ENCODE measurements at places on chromosomes 7 and 10.

DNA sequence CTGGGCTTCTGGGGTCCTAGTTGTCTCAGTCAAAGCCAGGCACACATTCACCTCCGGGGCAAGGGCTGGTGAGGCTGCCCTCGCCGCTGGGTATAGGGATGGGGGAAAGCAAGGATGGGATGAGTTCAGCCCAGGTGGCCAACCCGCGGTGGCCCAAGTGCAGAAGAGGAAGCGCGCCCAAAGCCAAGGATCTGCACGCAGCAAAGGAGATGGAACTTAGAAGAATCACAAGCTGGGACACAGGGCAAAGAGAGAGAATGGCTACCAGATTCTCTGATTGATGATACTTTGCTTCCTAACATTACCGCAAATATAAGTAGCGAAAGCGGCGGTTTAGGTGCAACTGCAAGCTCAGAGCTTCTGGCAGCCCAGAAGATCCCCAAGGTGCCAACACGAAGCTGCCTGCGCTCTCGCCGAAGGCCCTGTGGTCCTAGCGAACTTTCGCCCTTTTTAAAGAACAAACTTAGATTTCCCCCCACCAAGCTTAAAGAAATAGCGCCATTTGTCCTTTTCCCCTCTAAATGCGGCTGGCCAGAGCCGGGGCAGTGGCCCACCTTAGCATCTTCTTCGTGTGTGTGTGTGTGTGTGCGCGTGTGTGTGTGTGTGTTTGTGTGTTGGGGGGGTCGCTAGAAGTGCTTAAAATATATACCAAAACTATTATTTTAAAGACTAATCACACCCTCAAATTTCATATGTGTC lies 927 bp upstream of the MKX start:
- no peak for DNase-seq

DNA sequence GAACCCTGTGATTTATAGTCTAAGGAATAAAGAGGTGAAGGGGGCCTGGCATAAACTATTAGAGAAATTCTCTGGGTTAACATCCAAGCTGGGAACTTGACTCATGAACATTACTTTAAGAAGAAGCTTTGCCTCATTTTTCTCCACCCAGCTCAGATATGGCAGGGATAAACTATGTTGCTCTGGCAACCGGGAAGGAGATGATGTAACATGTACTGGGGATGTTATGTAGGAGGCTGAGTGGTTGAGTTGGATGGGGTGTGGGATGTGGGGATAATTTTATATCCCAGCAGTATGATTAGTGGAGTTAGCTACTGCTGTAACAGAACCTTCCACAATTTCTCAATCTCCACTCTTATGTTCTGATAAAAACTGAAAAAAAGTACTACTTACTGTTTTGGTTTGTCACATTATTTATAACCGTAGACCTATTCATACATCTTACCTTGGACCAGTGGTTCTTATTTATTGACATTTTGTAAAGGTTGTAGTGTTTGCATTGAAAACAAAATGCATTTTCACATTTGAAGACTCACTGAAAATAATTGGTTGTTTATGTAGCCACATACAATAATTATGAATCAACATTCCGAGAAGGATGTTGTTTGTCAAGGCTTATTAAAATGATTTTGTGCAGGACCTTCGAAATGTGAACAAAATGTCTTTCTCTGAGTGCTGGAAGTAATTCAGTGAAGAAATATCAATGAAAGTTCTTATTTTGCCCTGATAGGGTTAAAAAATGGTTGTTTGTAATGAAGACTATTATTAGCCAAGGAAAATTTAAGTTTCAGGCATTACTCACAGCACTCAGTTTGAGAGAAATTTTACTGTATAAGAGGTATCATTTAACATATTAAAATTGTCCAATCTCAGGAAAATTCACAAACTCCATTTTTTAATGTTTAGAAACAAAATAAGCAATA lies 1.3 kb downstream of the OR2F2 start:
- DNase-seq: no peak

DNA sequence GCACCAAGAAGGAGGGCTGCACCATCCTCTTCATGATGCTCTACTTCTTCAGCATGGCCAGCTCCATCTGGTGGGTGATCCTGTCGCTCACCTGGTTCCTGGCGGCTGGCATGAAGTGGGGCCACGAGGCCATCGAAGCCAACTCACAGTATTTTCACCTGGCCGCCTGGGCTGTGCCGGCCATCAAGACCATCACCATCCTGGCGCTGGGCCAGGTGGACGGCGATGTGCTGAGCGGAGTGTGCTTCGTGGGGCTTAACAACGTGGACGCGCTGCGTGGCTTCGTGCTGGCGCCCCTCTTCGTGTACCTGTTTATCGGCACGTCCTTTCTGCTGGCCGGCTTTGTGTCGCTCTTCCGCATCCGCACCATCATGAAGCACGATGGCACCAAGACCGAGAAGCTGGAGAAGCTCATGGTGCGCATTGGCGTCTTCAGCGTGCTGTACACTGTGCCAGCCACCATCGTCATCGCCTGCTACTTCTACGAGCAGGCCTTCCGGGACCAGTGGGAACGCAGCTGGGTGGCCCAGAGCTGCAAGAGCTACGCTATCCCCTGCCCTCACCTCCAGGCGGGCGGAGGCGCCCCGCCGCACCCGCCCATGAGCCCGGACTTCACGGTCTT lies 1.9 kb downstream of the FZD1 start:
- no peak for DNase-seq

DNA sequence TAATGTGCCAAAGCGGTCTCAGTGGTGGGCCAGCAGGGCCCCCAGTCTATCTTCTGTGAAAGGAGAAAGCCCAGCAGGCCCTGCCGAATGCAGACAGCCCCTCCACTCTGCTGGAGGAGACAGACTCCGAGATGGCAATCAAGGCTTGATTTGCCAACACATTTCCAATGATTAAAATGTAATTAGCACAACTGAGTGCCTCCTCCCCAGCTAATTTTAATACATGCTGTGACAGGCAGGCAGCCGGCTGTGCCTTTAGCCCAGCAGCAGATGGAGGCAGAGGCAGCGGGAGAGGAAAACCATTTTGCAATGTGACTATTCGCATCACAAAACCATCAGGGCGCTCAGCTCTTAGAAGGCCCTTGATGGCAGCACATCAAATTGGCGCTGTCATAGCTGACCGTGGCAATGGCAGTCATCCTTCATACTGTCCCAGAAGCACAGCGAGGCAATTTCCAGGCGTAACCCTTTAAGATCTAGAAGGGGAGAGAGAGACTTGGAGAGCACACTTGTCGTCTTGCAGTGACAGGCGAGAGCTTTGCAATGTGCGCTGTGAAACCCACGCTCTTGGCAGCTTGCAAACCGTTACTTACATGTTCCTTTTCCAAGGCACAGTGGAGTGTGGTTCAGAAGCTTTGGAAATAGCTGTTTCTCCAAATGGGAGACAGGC lies 714.8 kb upstream of the GALNT17 start:
- DNase-seq: no peak

DNA sequence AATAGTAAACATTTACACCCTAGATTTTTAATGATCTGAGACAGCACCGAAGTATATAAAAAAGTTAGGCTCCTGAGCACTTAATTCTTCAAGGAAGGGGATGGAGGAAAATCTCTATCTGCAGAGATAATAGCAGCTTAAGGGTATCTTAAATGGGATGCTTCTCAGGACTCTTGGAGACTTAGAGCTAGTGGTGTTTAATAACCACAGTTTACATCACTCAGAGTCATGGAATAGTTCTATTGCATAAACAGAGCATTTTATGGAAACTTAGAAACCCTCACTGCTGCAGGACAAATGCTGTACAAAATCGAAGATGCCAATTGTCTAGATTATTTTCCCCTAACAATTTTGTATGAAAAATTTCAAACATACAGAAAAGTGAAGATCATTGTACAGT lies 398.9 kb upstream of the GALNT17 start:
- no peak for DNase-seq

GRCh38 chr7:76261931-76262330 lies 40.5 kb upstream of the HSPB1 start:
- no peak for DNase-seq

GRCh38 chr10:408236-408635 lies 273.0 kb downstream of the ZMYND11 start:
- DNase-seq: no peak

GRCh38 chr7:7439564-7439963 lies 96.1 kb downstream of the COL28A1 start:
- no peak for DNase-seq

- peak; percentile 91 for DNase-seq
Observed at GRCh38 chr7:1368682-1369571, 90.3 kb downstream of the MICALL2 start.

DNA sequence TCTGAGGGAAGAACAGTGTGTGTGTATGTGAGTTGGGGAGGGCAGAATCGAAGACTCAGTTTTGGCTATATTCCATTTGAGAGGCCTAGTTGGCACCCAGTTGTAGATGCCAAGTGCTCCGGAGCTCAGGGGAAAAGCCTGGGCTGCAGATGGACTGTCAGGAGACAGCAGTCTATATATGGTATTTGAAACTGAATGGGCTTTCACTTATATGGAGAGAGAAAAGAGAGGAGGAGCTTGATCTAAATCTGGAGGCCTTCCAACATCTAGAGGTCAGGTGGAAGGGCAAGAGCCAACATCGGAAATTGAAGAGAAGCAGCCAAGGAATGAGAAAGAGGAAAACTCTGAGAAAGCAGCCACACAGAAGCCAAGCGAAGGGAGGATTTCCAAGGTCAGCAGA lies 350.8 kb upstream of the BMPER start:
- DNase-seq: no peak

GRCh38 chr7:99644431-99644830 lies 27.7 kb downstream of the ZSCAN25 start:
- DNase-seq: no peak

DNA sequence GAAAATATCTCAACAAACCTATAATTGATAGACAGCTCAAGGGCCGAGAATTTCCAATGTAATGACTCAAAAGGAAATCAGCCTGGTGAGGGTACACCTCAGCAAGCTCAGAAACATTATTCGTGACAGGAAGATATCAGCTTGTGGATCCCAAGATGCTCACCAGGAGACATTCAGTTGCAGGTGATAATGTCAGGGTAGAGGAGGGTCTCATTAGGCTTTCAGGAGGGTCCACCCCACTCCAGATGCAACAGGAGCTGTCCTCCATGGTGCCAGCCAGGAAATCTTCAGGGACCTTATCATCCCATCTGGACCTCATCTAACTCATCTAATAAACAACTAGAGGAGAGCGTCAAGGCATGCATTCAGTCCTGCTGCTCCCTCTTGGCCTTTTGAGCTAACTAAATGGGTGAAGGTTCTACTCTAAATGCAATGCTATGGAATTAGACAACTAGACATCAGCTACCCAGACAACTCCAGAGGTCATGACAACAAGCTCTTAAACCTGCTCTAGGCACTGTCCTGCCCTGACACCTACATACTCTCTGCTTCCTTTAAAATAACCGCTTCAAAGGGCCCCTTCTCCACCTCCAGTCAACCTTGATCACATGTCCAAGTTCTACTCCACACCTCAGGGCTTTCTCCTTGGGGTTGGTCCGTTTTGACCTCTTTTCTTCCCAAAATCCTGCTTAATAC lies 4.3 kb upstream of the GIMAP5 start:
- DNase-seq: no peak

- no peak for DNase-seq
Observed at GRCh38 chr10:35959252-35959651, 317.2 kb upstream of the FZD8 start.

DNA sequence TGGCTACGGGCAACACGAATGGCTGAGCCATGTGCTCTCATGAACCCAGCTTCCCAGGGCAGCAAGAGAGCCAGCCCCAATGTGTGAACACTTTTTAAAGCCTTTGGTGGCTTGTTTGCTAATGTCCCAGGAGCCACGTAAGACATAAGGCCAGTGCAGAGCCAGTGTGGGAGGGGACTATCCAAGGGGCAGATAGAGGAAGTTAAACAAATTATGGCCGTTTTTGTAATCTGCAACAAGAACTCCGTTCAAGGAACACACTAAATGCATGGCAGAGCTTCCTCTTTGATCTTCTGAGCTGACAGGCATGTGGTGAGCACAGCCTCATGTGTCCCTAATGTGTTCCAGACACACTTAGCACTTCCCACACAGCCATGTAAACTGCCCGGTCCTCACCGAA lies 133.3 kb downstream of the TEX36 start:
- DNase-seq: no peak

GRCh38 chr7:105060923-105061322 lies 46.9 kb downstream of the KMT2E start:
- no peak for DNase-seq

- no peak for DNase-seq
Observed at GRCh38 chr7:137576481-137576880, 232.9 kb upstream of the PTN start.

GRCh38 chr7:140597428-140597949 lies 43.1 kb downstream of the DENND2A start:
- no peak for DNase-seq

DNA sequence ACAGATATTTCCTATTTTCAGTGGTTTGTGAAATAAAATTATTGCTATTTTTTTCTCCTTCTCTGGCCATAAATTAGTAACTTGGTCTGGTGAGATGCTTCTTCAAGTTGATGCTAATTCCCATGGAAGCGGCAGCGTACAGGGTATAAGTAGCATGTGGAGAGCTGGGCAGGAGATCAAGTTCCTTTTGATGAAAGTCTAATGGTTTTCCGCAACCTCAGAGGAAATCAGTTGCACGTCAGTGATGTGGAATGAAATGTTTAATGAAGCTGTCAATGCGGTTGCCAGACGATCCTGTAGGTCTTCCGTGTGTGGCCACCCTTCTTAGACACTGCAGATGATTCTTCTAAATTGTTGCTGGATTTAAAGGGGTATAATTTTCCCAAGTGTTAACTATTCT lies 236.4 kb upstream of the GRM3 start:
- no peak for DNase-seq

GRCh38 chr7:120819861-120820260 lies 38.1 kb downstream of the TSPAN12 start:
- no peak for DNase-seq

DNA sequence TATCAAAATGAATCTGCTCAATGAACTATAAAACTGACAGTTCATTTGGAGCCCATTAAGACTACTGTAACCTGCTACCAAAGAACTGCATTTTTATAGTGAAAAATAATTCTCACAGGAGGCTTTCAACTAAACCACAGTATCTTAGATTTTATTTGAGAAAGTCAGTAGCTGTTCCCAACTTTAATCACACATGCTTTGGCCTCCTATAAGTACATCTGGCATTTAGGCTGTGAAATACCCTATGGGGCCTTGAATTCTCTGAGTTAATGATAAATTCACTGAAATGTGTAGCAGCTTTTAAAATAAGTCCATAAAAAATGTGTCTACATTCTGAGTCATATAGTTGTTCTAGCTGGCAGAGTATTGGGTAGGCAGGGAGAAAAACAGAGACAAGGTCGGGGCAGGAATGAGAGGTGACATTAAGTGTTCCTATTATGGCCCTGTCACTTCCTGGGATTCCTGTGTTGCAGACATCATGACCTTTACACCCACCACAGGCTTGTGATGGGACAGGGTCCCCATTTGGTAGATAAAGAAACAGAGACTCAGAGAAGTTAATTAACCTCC lies 588.8 kb downstream of the REEP3 start:
- no peak for DNase-seq

- no peak for DNase-seq
Observed at GRCh38 chr7:30908681-30909080, 3.0 kb upstream of the AQP1 start.

- no peak for DNase-seq
Observed at GRCh38 chr10:43861966-43862751, 213.5 kb upstream of the ZNF32 start.

GRCh38 chr10:132254841-132255240 lies 52.9 kb downstream of the STK32C start:
- no peak for DNase-seq

Measured in NT2/D1 (cell line).